ENCODE measurements at places on chromosomes 2 and 18.

GRCh38 chr2:198968545-198968944 lies 489.2 kb downstream of the SATB2 start:
- DNase-seq: no peak

DNA sequence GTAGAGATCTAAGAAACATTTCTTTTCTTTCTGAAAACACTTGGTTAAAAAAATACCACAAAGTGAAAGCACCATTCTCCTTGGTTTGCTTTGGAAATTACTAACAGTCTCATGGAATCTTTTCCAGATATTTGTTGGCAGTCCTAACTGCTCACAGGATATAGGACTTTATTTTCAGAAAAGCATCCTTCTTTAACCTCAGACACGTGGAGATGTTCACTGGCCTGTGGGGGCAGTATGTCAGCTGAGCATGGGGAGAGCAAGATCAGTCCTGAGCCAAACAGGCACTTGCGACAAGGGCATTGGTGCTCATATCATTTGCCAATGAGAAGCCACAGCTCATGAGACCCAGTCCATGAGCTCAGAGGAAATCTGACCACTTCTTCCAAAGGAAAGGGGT lies 371.9 kb downstream of the NBAS start:
- peak; percentile 41 for DNase-seq

DNA sequence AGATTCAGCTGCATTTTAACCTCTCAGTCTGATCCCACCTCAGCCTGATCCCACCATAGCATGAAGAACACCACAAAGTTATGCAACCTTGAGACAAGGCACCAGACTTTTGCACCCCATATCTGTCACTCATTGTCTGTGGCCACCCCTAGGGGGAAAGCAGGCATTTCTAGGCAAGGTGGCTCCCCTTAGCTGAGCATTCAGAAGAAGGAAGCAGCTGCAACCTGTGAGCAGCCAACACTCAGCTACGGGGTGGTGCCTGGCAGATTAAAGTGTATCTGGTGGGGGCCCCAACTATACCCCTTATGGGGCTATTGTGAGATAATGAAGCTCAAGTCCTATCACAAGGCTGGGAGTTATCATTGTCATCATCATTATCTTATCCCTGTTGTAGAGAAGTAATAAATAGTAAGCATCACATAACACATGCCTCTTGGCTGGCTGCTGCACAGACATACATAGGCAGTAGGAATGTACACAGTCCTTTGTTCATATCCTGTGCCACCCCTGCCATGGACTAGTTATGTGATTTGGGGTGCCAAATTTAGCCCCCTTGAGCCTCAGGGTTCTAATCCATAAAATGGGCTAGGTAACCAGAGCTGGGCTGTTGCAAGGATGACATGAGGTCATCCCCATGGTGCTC lies 20.6 kb upstream of the TMEM163 start:
- DNase-seq: no peak

DNA sequence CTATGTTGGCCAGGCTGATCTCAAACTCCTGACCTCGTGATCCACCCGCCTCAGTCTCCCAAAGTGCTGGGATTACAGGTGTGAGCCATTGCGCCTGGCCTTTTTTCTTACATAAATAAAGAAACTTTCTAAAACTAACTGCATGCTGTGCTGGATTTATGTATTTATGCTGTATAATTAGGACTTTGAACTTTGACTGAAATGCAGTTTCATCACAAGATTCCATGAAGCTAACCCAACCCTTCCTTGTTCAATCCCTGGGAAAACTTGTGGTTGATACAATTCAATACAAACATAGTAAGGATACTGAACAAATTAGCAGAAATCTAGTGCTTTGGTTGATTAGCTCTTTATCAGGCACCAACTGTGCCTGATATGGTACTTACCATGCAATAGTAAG lies 20.9 kb upstream of the SLC35F5 start:
- no peak for DNase-seq

DNA sequence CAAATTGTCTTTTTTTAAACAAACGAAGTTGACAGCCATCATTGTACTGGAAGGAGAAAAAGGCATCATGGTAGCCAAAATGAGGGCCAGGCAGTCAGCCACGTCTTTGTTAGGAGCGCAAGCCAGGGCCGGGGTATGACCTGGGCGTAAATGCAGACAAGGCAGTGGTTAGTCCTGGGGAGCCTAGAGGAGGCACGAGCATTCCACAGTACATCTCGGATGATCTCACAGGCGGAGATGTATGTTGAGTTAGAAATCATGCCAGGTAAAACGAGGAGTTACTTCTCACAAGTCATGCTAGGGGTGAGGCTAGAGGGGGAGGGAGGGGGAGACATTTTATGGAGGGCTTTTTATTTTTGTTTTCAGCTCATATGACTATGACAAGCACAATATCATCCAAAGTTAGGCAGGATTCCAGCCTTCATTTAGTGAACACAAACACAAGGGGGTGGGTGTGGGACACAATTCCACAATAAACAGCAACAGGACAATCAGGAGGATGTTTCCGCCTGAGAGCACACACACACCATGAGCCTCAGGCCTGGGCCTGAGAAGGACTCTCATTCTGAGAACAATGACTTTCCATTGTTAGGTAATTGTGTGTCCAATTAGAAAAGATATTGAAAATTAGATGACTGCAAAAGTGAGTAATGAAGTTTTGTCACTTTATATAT lies 64.4 kb upstream of the PGAP1 start:
- DNase-seq: no peak

DNA sequence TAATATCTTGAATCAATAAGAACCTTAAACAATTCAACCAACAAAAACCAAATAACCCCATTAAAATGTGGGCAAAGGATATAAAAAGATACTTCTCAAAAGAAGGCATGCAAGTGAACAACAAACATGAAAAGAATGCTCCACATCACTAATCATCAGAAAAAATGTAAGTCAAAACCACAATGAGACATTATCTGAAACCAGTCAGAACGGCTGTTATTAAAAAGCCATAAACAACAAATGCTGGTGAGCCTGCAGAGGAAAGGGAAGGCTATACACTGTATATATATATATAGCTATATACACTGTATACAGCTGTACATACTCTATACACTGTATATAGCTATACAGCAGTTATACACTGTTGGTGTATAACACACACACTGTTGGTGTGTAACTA lies 47.8 kb upstream of the GALNT13 start:
- peak; percentile 2 for DNase-seq

DNA sequence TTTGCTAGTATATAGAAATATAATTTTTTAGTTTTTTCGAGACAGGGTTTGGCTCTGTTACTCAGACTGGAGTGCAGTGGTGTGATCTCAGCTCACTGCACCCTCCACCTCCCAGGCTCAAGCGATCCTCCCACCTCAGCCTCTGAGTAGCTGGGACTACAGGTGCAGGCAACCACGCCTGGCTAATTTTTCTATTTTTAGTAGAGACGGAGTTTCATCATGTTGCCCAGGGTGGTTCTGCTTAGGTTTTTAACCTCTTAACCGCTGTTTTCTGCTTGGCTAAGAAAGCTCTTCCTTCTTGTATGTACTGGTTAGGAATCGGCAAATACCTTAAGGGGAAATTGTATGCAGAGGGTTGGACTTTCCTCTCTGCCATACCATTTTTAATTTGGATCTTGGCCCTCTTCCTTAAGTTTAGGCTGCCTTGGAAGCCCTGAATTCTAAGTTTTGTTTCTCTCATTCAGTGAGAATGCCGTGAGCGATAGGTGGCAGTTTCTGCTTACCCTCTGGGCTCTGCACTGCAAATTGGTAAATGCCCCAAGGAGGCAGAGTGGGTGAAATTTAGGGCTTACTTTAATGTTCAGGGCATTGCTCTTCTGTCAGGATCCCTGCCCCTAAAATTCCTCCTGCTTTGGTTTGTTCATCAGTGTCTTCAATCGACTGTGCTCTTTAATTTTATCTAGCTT lies 32.3 kb downstream of the EML6 start:
- DNase-seq: no peak

GRCh38 chr18:63180971-63181376 lies 138.6 kb downstream of the BCL2 start:
- no peak for DNase-seq

All from fibroblast of upper back skin (primary cell).